ENCODE measurements at places on chromosomes 7 and 10.
A peak's percentile ranks its signal among the peaks of the same experiment; 100 is the strongest.

DNA sequence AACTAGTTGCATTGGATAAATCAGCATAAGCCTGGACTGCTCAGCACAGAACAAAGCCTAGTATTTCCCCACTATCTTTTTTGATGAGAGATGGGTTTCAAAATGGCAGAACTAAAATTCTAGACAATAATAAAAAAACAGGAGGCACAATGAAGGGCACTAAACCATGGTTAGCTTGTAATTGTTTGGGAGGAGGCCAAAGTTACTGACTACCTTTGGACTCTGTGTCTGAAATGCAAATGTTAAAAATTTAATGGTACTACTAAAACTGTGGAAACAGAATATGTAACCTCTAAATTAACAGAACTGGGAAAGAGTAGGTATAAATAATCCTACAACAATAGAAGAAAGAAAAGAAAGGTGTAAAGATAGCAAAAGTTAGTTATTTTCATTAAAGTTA, 13.0 kb downstream of the ADAM12 start:
- no peak for DNase-seq

DNA sequence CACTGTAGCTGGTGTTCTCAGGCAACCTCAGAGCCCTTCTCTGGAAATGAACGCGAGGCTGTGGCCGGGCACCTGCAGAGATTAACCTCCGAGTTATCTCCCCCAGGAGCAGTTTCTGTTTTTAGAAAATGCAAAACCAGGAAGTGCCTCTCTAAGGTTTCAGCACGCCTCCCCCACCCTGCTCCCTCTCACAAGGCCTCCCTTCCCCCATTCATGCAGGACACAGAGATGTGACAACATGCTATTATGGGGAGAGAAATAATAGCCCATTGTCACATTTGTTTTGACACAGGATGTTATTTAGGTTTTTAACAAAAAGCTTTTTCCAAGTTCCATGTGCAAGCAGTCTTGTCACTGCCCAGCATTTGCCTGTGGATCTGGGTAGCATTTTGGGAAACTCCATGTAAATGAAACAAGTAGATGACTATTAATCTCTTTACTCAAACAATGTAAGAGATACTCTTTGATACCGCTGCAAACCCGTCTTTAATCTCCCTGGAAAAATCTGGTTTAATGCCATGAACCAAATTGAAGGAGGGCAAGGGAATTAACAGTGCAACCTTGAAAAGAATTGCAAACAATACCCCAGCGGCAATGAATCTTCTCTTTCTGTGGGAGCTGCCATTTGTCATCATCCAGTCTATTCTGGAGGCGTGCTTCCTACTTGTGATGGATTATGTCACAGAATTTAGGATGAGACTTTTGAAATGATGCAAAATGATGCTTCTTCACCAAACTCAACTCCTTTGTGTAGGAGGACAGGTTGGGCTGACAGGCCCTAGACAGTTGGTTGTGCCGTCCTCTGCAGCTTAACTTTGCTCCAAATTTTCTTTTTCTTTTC, 86.5 kb upstream of the NMT2 start:
- no peak for DNase-seq

GRCh38 chr7:145050415-145050814, 214.6 kb upstream of the TPK1 start:
- no peak for DNase-seq

DNA sequence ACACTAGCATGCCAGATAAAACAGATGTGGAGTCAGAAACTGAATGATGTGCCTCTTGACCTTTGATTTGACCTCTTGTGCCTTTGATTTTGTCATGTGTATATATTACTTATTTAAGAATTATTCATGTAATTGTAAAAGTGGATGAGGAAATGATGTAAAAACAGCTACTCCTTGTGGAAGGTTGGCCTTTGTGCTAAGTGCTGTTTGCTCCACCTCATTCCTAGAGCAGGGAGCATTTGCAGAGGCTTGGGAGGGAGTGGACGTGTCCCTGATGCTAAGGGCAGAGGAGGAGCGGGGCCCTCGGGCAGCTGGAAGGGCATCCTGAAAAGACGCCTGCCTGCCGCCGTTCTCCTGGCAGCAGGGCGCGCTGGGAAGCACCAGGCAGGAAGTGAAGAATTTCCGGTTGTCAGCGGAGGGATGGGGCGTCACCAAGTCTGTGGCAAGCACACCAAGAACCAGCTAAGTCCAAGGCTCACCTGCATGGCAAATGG, 197.6 kb upstream of the ZNF32 start:
- no peak for DNase-seq

DNA sequence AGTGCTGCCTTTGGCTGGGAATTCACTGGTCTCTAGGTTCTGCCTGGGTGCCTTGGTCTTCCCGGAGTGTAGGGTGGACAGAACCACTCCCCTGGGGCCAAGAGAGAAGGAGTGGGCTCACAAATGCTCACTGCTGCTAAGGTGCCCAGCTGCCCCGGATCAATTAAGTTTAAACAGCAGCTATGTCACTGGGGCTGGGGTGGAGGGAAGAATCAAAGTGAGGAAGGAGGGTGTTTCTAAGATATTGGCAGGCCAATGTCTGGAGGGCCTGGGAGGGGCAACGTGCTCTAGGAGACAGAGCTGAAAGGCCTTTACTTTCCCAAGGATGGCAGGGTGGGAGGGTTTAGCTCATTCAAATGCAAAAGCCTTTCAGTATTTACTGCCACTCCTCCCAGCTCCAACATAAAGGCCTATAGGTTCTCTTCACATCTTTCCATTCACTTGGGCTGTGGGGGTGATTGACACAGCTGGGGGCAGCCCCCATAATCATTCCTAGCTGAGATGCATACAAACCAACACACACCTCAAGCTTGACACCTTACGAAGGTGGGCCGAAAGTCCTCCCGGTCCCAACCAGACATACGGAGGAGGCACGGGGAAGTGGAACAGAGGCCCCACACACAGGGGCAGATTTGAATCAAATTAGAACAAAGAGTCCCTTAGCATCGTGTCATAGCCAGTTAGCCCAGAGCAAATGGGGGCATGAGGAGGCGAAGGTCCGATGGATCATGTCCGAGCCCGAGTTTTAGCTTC, 108.0 kb upstream of the EFCAB10 start:
- DNase-seq = no peak

DNA sequence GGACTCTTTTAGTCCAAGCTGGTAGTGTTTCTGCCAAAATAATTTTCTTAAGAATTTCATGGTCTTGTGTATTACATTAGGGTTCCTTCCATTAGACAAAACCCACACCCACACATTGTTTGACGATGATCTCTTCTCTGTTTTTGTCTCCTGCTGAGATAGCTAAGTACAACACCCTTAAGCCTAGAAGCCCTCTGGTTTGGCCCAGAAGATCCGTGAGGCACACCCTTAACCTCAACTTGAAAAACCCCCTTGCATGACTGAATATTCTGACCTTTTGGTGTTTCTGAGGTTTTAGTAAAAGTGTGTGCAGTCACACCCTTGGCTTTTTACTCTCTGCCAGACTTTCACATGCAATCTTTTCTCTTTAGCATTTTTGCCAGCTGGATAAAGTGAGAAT, 29.3 kb upstream of the ERCC6 start:
- DNase-seq = no peak

- DNase-seq = peak; percentile 83
These were observed 2.9 kb upstream of the HMX3 start for GRCh38 chr10:123132576-123133477.

DNA sequence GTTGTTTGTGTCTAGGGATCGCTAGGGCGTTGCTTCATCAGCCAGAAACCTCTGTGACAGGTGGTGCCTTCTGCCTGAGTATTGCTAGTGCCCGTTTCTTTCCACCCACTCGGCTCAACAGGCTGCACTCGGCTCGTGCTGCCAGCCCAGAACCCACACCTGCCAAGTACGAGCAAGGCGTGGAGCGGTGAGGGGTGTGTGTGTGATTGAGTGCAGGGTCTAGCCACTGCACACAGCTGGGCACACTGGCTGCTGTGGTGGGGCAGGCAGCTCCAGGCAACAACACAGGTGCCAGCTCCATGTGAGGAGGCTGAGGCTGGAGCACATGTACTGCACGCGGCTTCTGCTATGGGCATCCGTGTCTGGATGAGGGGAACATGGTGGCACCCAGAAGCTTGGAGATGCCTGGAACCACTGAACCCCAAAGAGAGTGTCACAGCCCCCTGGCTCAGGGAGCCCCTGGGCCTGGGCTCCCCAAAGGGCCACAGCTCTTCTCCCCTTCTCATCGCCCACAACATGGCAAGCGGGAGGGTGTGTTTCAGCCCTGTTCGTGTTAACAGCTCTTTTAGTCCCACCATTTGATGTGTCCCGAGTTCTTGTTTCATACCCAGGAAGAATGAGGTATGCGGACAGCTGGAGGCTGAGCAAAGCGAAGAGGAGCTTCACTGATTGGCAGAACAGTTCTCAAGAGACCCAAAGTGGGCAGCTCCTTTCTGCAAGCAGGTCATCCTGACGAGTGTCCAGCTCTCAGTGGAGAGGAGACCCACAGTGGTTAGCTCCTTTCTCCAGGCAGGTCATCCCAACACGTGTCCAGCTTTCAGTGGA, 78.1 kb downstream of the HDAC9 start:
- DNase-seq = no peak

DNA sequence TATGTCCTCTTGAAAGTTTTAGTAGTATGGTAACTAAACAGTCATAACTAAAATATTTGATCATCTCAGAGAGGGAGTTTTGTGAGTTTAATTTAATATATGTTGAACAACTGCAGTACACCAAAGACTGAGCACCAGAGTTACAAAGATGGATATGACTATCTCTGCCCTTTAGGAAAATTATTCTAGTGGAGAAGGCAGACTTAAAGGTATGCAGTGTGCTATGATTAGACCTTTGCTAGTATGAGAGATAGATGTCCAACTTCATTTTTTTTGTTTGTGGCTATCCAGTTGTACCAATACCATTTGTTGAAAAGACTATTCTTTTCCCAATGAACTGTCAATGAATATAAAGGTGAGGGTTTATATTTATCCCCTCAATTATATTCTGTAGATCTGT, 33.4 kb downstream of the AKAP9 start:
- no peak for DNase-seq

DNA sequence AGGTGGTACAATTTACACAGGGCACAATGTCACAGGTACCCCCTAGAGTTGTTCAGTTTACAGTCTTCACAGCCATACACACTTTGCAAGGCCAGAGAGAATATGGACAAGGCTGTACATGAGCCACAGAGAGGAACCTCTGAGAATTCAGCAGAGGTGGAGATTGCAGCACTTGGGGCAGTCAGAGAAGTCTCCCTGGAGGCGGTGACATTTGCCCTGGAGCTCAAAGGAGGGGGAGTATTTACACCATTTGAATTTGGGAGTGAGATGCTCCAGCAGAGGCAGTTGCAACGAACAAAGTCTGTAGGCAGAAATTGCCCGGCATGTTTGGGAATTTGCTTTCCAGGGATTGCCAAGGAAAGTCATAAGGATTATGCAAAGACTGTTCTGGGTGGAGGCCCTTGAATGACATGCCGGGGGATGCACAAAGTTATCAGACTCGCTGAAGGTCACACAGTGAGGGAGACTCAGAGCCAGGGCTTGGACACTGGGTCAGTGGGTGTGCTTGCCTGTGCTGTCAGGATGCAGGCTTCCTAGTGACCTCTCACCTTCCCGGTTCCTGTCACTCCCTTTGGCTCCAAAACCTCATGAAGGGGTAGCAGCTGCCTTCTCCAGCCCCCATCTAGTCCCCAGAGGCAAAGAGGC, 160.7 kb upstream of the PCBD1 start:
- no peak for DNase-seq

DNA sequence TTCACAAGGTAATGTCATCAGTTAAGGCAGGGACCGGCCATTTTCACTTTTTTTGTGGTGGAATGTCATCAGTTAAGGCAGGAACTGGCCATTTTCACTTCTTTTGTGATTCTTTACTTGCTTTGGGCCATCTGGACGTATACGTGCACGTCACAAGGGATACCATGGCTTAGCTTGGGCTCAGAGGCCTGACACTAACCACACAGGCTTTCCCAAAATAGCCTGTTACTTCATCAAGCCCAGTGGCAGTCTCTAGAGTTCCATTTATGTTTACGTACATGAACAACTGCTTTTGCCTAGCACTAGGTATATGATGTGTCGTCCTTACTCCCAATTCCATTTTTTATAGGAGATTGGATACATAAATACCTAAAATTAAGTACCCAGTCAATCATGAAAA, 237.9 kb downstream of the C7orf25 start:
- DNase-seq = no peak

Data from activated CD4-positive, alpha-beta T cell treated with anti-CD3 and anti-CD28 coated beads, Interleukin-2, amount 50 U/mL, for 4 hours (primary cell).